ENCODE measurements at places on chromosomes 7 and 10. TPM values are rescaled to one million over a fixed set of nuclear protein-coding genes. Genes with fewer than 3 reads are reported as not detected.

ANKRD7 gene
- total RNA-seq: 0.45 TPM

DLX6 gene
- total RNA-seq: not detected

HMX3 gene
- total RNA-seq: not detected

PRTFDC1 gene
- 4.4 TPM for total RNA-seq

PNLIPRP3 gene
- not detected for total RNA-seq

ZKSCAN1 gene
- total RNA-seq: 37.1 TPM

STRIP2 gene
- 20.0 TPM for total RNA-seq

CFAP43 gene
- total RNA-seq: not detected

CUBN gene
- 1.5 TPM for total RNA-seq

TEX36 gene
- total RNA-seq: not detected

ADAM22 gene
- 2.2 TPM for total RNA-seq

SPAG6 gene
- not detected for total RNA-seq

NME8 gene
- total RNA-seq: not detected

SLC26A5 gene
- total RNA-seq: not detected

IFIT1B gene
- not detected for total RNA-seq

LLCFC1 gene
- total RNA-seq: not detected

MYL7 gene
- 3,272 TPM for total RNA-seq

FAM25G gene
- total RNA-seq: not detected

H2BK1 gene
- not detected for total RNA-seq

PITRM1 gene
- 91.8 TPM for total RNA-seq

PDE6C gene
- total RNA-seq: not detected

BEND7 gene
- total RNA-seq: 19.5 TPM

UCMA gene
- not detected for total RNA-seq

HTR5A gene
- not detected for total RNA-seq

PRKAR2B gene
- 18.9 TPM for total RNA-seq

DGKB gene
- 0.40 TPM for total RNA-seq

PNLIPRP2 gene
- not detected for total RNA-seq

RPEL1 gene
- not detected for total RNA-seq

ICA1 gene
- 37.5 TPM for total RNA-seq

FAM221A gene
- 3.1 TPM for total RNA-seq
